ENCODE measurements at places on chromosomes 3 and 15. TPM values are rescaled to one million over a fixed set of nuclear protein-coding genes. Genes with fewer than 3 reads are reported as not detected.

Gene RASL12
- total RNA-seq: 15.2 TPM

Gene IGDCC3
- 1.8 TPM for total RNA-seq

Gene LDHAL6B
- not detected for total RNA-seq

Gene GABRA5
- total RNA-seq: 0.31 TPM

Gene TYRO3
- 15.4 TPM for total RNA-seq

Gene RPL14
- total RNA-seq: 1,297 TPM

Gene ZDHHC19
- not detected for total RNA-seq

Gene STAB1
- total RNA-seq: 58.4 TPM

Gene B3GALNT1
- total RNA-seq: 20.4 TPM

Gene TRPM1
- not detected for total RNA-seq

Gene UROC1
- 0.04 TPM for total RNA-seq

DNA sequence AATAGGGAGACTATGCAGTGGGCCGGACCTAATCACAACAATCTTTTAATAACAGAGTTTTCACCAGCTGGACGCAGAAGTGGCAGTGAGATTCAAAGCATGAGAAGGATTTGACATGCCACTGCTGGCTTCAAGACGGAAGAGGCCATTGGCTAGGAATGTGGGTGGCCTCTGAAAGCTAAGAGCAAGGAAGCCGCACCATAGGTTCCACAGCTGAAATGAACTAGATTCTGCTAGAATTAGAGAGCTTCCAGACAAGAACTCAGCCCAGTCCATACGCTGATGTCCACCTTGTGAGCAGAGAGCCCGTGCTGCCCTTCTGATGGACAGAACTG is 6.9 kb upstream of the NCBP2 start:
- no peak for DNase-seq

DNA sequence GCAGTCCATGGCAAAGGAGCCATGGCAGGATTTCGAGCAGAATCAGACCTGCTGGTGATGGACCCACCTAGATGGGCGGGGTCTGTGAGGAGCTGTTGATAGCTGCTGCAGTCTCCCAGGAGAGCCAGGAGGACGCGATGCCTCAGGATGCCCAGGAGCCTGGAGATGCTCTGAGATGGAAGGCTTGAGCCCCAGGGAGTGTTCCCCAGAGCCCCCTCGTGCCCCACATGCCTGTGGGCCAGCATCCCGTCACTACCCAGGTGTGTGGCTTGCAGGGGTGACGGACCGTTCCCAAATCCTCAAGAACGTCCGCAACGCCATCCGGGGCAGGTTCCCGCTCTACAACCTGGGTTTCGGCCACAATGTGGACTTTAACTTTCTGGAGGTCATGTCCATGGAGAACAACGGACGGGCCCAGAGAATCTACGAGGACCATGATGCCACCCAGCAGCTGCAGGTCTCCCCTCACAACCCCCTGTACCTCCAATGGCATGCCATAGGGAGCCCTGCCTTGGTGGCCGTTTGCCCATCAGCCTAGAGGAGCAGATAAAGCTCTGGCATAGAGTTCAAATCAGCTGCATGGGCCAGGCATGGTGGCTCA is 6.7 kb downstream of the ITIH1 start:
- no peak for DNase-seq

- DNase-seq: no peak
These were observed 24.3 kb downstream of the HERC1 start for GRCh38 chr15:63809452-63809851.

DNA sequence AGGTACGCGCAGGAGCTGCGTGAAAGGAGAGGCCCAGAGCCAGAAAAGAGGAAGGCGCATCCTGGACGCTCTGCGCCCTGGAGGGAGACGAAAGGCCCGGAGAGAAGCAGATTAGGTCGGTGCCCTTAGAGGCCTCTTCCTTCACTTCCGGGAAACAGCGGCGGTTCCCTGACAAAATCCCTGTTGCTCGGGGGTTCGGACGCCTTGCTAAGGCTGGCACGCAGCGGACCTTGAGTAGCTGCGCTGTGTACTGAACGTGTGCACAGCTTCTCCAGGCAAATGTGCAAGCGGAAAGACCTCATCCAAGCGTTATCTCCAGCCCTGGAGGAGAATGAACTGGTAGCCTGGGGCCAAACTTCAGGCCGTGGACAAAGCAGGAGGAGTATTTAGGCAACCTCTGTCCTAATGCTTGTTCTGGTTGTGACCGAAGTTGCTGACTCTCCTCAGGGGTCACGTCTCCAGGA is 3.0 kb upstream of the SOX14 start:
- no peak for DNase-seq

GRCh38 chr15:65466901-65467300 is 44.2 kb upstream of the IGDCC4 start:
- no peak for DNase-seq

- no peak for DNase-seq
These were observed 1.7 kb downstream of the LTK start for GRCh38 chr15:41511899-41512369.

- DNase-seq: no peak
These were observed 396.5 kb upstream of the C2CD4B start for GRCh38 chr15:62561571-62561970.

GRCh38 chr15:101366853-101367252 is 71.8 kb upstream of the SNRPA1 start:
- DNase-seq: no peak

GRCh38 chr15:63986751-63987341 is 59.4 kb downstream of the DAPK2 start:
- DNase-seq: no peak

DNA sequence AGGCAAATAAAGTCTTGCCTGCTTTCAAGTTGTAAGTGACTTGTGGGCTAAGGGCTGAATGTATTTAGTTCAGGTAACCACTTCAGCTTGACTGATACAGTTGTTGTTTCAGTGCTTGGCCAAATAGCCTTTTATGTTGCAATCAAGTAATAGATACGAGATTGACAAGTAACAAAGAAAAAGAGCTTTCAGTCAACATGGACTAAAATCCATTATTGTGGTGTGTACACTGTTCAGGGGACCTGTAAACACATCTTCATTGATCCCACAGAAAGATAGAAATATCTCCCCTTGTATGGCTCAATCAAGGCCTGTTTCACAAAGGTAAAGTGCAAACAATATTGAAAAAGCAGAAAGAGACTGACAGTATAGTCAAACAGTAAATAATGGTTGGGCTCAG is 224.8 kb upstream of the TMCO5A start:
- DNase-seq: no peak

DNA sequence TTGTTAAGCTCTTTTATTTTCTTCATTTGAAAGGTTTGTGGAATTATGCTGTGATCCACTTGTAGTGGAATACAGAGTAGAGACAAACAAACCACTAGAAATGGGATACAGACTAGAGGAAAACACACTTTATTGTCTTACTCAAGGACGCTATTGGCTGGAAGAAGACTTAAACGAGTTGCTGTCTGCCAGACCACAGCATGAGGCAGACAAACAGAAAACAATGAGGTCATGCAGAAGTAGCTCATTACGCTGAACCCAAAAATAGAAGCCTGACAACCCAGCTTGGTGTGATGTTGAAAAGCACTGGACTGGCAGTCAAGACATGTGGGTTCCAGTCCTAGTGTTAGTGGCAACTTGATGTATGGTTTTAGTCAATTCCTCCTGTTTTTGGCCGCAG is 62.4 kb upstream of the P3H2 start:
- peak; percentile 77 for DNase-seq

DNA sequence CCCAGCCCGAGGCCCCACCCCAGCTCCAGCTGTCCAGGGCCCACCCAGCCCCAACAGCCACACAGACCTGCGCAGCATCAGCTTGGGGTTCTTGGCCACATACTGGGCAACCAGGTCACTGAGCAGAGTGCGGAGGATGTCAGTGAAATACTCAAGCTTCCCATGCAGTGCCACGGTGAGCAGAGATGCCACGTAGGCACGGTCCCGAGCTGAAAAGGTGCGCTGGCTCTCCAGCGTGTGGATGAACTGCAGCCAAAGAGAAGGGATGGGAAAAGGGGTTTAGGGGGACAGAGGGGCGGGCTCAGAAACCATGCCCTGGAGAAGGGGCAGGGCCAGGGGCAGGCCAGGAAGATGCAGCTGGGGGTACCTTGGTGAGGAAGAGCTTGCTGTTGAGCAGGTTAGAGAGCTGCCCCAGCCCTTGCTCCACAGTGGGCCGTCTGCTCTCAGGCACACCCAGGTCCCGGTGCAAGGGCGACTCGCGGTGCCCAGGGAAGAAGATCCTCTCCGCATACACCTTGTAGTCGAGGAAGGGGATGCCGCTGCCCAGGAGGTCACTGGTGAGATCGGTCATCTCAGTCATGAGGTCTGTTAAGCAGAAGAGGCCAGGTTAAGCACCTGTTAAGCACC is 17.4 kb downstream of the PLXNB1 start:
- no peak for DNase-seq

GRCh38 chr3:17491601-17492000 is 250.8 kb downstream of the TBC1D5 start:
- DNase-seq: no peak

DNA sequence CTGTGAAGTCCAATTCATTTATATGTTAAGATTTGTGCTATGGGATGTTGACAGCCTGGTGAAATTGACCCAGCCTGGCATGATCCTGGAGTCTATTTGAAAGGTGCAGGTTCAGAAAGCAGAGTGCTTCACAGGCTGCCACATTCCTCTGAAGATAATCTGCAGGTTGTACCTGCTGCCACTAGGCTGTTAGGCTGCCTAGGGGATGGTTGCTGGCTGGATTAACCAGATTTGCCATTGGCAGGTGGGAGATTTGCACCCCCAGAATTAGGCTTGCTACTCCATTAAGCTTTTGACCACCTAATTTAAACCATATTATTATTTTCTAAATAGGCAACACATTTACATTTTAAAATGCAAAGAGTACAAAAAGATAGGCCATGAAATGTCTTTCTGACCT is 85.8 kb upstream of the RASGRP1 start:
- DNase-seq: no peak

- peak; percentile 11 for DNase-seq
These were observed 16.7 kb upstream of the TBC1D21 start for GRCh38 chr15:73856458-73857192.

DNA sequence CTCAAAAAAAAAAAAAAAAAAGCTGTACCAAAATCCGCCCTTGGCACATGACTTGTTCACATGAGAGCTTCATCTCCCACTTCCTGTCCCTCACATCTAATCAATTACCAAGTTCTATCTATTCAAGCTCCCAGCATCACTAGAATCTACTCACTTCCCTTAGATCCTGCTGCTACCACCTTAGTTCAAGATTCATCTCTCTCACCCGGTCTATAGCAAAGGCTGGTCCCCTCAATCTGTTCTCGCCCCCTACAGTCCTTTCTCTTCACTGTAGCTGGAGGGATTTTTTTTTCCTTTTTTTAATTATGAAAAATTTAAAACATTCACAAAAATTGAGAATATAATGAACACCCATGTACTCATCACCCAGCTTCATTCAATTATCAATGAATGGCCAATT is 16.7 kb upstream of the GPR160 start:
- no peak for DNase-seq

- DNase-seq: no peak
These were observed 407.0 kb downstream of the ERC2 start for GRCh38 chr3:56061279-56061626.

DNA sequence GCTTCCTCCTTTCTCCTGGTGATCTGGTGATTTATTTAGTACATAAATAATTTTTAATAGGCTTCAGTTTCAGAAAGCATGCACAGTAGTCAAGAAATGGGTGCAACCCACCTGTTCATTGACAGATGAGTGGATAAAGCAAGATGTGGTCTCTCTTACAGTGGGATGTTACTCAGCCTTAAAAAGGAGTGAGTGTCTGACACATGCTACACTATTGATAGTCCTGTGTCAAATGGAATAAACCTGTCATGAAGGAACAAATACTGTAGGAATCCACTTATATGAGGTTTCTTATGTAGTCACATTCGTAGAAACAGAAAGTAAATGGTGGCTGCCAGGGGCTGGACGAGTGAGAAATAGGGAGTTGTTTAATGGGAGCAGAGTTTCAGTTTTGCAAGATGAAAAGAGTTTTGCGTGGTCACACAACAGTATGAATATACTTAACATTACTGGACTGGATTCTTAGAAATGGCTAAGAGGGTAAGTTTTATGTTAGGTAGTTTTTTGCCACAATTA is 56.0 kb upstream of the PPARG start:
- peak; percentile 17 for DNase-seq

DNA sequence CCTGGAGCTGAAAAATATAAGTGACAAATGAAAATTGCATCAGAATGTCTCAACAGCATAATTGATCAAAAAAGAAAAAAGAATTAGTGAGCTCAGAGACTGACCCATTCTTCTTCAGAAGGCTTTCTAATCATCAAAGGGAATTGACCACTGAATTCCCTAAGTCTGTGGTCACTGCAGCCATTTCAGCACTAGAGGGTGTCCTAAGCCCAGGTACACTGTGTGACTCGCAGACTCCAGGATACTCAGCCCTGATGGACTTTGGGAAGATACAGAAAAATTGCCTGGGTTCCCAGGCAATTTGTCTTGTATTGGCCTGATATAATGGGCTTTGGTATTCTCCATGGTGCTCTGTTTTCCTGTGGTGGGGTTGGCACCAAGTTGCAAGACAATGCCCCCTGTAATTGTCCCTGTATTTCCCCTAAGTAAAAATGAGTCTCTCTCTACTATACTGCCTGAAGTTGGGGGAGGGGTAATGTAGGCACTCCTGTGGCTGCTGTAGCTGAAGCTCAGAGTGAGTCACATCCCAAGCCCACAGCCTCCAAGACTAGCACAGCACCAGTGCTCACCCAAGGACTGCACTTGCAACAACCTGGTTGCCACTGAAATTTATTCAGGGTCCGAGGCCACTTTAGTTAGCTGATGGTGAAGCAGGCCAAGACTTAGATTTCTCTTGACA is 256.0 kb upstream of the STAC start:
- DNase-seq: peak; percentile 10

GRCh38 chr15:69457304-69458280 is 5.0 kb downstream of the RPLP1 start:
- peak; percentile 41 for DNase-seq

GRCh38 chr3:115859002-115859807 is 235.9 kb downstream of the GAP43 start:
- no peak for DNase-seq

GRCh38 chr15:69537901-69538300 is 85.3 kb downstream of the RPLP1 start:
- DNase-seq: peak; percentile 43

- no peak for DNase-seq
These were observed 16.5 kb downstream of the SLTM start for GRCh38 chr15:58916962-58917361.

- no peak for DNase-seq
These were observed 46.3 kb downstream of the LSM3 start for GRCh38 chr3:14224895-14225294.
